ENCODE measurements at places on chromosomes 16 and 17. TPM values are rescaled to one million over a fixed set of nuclear protein-coding genes. Genes with fewer than 3 reads are reported as not detected.

The MAP3K14 gene
- total RNA-seq = 15.5 TPM

The B4GALNT2 gene
- not detected for total RNA-seq

The LITAFD gene
- not detected for total RNA-seq

The ZNF385C gene
- not detected for total RNA-seq

The NUP88 gene
- total RNA-seq = 67.2 TPM

The PABPN1L gene
- total RNA-seq = not detected

The KRT28 gene
- total RNA-seq = not detected

DNA sequence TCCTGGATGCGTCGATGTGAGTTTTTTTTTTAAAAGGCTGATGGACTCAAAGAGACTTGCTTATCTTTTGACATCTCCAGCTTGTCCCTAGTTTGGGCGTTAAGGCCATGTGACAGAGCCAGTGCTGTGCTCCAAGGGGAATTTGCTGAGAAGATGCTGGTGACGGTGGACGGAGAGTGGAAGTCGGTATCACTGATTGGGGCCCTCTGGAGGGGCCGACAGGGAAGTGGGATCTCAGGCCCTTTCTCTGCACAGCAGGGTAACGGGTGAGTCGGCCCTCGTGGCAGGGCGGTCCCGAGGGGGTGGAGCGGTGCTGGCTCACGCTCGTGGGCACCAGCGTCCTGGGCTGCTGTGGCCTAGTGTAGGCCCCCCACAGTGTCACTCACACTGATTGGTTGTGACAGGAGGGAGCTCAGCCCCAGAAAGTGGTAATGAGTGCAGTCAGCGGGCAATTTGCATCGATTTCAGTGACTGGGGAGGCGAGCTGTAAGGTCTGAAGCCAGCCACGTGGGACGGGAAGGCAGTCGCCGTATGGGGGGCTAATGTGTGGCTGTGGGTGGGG, 91.3 kb downstream of the TBC1D16 start:
- no peak for DNase-seq

DNA sequence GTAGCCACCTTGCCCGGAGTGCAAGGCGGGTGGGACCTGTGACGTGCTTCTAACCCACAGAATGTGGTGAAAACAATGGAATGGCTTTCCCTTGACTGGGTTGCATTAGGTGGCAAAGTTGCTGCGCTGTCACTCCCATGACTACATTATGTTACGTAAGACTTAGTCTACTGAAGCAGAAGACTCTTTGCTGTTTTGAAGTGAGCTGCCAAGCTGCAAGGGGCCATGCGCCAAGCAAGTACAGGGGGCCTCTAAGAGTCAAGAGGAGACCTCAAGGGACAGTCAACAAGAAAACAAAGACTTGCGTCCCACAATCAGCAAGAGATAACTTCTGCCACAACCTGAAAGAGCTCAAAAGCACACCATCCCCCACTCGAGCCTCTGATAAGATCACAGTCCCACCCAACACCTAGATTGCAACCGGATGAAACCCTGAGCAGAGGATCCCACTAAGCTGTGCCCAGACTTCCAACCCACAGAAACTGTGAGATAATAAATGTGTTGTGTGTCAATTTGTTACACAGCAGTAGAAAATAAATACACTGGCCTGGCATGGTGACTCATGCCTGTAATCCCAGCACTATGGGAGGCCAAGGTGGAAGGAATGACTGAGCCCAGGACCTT, 16.5 kb downstream of the ANKRD11 start:
- no peak for DNase-seq

DNA sequence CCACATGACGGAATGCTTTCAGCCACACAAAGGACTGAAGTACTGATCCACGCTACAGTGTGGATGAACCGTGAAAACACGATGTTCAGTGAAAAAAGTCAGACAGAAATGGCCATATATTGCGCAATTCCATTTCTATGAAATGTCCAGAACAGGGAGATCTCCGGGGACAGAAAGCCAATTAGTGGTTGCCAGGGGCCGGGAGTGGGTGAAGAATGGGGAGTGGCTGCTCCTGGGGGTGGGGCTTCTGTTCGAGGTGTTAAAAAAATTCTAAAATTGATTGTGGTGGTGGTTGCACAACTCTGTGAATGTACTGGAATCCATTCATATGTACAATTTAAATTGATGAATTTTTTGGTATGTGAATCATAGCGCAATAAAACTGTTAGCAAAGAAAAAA, 154.8 kb upstream of the HSBP1 start:
- DNase-seq = no peak

DNA sequence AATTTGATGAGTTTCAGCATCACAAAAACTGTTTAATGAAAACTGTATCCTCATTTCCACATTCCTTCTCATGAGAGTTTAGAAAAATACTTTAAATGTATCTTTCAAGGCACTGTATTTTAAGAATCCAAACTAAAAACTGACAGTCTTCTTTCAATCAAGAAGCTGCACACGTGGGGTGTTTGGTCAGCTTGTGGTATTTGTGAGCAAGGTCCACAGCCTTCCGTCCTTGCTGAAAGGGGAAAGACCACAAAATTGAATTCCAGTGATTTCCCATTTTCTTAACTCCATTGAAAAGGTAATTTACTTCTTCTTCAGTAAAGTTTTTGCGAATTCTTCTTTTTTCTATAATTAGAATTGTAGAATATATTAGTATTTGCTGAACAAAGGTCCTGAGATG, 3.4 kb upstream of the DYNC1LI2 start:
- DNase-seq = no peak

DNA sequence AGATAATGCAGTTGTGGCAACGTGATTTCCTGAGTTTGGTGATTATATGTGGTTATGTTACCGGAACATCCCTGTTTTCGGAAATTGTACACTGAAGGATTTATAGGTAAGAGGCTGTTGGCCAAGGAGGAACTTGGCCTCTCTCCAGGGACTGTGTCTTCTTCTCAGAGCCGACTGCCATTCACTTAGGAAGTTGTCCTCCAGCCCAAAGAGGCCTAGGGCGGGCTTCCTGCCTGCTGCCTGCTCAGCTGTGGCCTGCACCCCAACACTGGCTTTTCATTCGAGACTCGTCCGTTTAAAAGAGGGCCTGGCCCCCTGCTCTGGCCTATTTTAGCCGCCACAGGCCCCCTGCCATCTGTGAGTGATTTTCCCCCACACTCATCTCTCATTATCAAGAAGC, 64.3 kb downstream of the ZDHHC7 start:
- DNase-seq = no peak

DNA sequence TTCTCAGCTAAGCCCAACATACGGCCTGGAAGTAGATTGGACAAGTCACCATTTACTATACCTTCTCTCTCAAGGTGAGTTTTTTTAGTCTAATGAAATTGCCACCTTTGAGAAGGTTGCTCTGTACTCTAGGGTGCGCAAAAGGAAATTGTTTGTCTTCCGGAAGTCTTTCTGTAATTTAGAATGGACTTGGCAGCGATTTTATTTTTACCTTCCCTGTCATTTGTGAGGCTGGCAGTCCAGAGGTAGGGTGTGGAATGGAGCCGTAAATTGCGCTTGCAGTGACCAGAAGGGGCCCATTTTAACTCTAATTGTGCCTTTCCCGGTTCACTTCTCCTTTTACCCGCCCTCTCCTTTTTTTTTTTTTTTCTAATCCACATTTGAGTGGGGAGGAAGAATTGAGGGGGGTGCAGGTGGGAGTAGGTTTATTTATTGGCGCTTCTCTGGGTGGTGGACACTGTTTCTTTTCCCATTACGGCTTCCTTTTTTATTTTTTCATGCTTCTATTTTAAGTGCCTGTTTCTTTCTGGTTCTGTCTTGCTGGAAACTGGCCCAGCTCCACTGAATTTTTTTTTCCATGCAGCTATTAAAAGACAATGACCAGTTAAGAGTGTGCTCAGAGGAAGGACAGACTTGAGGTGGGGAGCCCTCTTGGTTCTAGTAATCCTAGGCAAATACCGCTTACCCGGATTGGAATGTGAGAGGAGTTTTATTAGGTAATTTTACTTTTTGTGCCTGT, 89.7 kb upstream of the CLEC18A start:
- DNase-seq = no peak

GRCh38 chr17:9330141-9330540, 245.5 kb downstream of the STX8 start:
- no peak for DNase-seq

- DNase-seq = no peak
These were observed 1.1 kb downstream of the CFAP119 start for GRCh38 chr16:30760577-30761426.

DNA sequence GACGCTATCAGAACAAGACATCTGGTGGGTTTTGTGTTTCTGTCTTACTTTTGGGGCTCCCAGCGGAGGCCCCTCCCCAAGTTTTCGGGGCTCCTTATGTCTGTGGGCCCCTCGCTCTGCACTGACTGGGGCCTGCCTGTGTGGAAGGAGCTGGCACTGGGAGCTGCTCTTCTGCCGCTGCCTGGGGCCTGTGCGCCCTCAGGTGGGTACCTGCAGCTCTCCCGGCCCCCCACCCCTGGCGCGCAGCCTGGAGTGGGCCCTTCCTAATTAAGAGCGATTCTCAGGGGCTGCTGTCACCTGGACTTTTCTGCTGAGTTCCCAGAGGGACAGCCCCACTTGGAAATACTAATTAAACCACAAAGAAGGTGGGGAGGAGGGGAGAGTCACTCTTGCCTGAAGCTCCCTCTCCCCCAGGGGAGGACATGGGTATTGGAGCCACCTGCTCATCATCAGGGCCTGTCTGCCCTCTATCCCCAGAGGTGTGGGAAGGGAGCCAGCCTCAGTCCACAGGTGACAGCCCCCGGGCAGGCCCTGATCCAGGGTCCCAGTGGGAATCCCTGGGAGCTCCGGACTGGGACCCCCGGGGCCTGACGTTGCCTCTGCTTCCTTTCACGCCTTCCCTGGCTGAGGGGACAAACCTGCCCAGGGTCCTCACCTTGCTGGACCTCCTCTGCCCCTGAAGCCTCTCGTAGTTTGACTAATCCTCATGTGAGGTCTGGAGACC, 36.5 kb downstream of the GSE1 start:
- no peak for DNase-seq

DNA sequence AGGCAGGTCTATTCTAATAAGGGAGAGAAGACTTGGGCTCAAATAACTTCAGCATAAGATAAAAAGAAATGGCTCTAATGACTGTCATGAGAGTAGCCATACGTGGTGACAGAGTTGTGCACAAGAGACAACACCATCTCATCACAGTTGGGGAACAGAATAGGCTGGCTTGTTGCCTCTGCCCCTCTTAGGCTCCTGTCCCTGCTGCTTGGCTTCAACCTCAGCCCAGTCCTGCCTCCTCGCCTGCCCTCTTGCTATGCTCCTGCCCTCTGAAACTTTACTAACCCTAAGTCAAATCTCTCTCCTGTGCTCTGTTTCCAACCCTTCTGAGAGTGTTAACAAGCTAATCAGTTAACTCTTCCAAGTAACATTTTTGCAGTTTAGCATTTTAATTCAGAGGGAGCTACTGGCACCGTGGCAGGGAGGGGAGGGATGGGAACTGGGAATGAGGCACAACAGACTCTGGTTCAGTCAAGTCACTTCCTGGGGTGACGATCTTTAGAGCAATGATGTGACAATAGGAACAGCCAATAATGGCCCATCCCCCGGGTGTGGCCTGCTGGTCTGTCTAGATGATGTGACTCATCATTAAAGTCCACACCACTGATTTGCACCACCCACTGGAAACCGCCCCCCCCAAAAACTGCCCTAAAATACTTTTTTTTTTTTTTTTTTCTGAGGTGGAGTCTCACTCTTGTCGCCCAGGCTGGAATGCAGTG, 35.5 kb downstream of the DNAH17 start:
- DNase-seq = no peak

- no peak for DNase-seq
These were observed 18.3 kb upstream of the MLKL start for GRCh38 chr16:74718741-74719610.

- no peak for DNase-seq
These were observed 78.4 kb downstream of the SLC39A11 start for GRCh38 chr17:73013816-73014663.

GRCh38 chr16:81367821-81368220, 53.1 kb downstream of the GAN start:
- DNase-seq = no peak

DNA sequence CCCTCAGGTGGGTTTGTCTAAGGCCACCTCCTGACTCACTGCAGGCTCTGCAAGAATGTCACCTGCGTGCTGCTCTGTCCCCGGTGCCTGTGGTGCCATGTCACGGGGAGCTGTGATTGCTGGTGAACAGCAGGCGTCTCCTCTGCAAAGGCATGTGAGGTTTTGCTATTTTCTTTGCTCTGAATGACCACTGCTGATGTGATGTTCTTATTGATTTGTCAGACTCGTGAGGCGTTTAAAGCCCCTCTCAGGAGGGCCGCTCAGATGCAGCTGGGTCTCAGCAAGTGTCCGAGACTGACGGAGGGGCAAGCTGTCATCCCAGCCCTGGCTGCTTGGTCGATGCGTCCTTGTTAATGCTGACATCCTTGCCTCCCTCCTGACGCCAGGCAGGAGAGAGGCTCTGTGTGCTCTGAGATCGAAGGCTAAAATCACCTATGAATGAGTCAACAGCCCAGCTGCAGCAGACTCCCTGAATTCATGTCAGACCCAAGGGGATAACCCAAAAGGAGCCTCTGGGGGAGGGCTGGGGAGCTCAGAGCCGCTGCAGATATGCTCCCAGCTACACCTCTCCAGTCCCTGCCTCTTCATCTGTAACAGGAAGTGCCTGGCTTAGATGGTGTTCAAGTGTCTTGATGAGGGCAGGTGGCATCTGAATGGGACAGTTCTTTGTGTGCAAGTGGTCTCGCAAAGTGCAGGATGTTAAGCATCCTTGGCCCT, 11.8 kb upstream of the PEMT start:
- DNase-seq = no peak

DNA sequence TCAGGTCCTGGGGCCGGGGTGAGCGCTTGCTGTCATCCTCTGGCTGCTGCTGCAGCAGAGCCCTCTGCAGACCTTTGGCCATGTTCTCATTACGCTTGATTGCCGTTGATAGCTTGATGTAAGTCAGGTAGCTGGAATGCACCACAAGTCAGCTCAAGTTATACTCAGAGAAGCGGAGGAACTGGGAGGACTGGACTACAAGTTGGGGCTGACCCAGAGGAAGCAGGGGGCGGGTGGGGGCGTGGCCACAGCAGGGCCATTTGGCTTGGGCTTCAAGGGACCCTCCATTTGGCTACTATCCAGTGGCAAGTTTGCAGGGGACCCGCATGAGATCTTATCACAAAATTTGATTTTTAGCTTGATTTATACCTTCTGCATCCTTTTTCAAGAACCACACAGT, 19.0 kb upstream of the EVPL start:
- DNase-seq = no peak

DNA sequence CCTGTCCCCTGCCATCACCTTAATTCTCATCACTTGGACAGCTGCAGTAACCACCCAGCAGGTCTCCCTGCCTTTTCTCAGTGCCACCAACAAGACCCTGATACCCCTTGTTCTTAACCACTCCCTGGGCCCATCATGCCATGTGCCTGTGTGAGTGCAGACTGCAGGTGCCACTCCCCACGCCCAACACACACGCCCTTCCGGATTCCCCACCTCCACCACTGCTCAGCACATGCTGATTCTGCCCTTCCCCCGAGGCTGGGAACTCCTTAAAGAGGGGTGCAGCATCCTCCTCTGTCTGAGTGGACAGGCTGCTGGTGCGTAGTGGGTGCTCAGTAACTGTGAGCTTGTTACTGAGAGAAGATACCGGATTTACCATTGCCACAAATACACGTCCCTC, 52.4 kb downstream of the PLD6 start:
- DNase-seq = no peak

Data from omental fat pad (tissue), 4 donors.